IgD-negative memory B cell (primary cell): ENCODE measurements at places on chromosomes 11 and 22. TPM values are rescaled to one million over a fixed set of nuclear protein-coding genes. Genes with fewer than 3 reads are reported as not detected.

The ESRRA gene
- polyA plus RNA-seq = 11.2 TPM

The DEFB131B gene
- not detected for polyA plus RNA-seq

The ABCC8 gene
- not detected for polyA plus RNA-seq

The CD6 gene
- polyA plus RNA-seq = 8.6 TPM

The MMP1 gene
- polyA plus RNA-seq = not detected

The MEI1 gene
- 105 TPM for polyA plus RNA-seq

The MTMR3 gene
- 15.0 TPM for polyA plus RNA-seq

The C1QTNF6 gene
- 1.0 TPM for polyA plus RNA-seq

The DKK3 gene
- polyA plus RNA-seq = not detected

The IZUMO1R gene
- not detected for polyA plus RNA-seq

The MMP13 gene
- not detected for polyA plus RNA-seq

The TMPRSS5 gene
- not detected for polyA plus RNA-seq

The TPBGL gene
- polyA plus RNA-seq = not detected

The DDT gene
- 158 TPM for polyA plus RNA-seq

The MS4A4E gene
- polyA plus RNA-seq = not detected

The CTSC gene
- polyA plus RNA-seq = 58.6 TPM

The SLC22A6 gene
- not detected for polyA plus RNA-seq

The PIM3 gene
- polyA plus RNA-seq = 47.1 TPM
